Right lobe of liver (tissue), 6 donors: ENCODE measurements at places on chromosomes 12 and 14. TPM values are rescaled to one million over a fixed set of nuclear protein-coding genes. Genes with fewer than 3 reads are reported as not detected.

STON2 gene
- total RNA-seq = 10.0 TPM

KRT77 gene
- not detected for total RNA-seq

ACRBP gene
- 1.2 TPM for total RNA-seq

SRGAP1 gene
- 1.3 TPM for total RNA-seq

C12orf50 gene
- not detected for total RNA-seq

GZMB gene
- not detected for total RNA-seq

CCDC197 gene
- not detected for total RNA-seq

MDGA2 gene
- total RNA-seq = not detected

C2CD5 gene
- 12.4 TPM for total RNA-seq

DNA sequence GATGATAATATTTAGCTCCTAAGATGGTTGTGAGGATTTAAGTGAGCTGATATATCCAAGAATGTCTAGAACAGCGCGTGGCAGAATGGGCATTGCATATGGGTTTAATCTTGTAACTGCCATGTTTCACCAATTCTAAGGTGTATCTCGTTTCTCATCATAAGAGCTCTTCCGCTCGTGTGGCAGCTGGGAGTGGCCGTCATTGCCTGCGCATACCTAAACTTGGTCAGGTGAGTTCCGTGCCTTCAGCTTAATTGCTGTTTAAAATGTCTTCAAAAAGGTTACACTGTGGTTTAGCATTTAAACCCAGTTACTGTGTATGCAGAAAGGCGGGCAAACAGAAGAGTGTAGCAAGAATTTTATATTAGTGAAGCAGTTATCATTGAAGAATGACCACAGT lies 4.5 kb upstream of the AQP2 start:
- H3K4me3 ChIP-seq = no peak overlapping the region
- H3K27me3 ChIP-seq = no peaks in the 10 kb centered on the region
- H3K36me3 ChIP-seq = no peaks in the 10 kb centered on the region

- peak; percentile 61 for DNase-seq
- peak overlapping the region; percentile 93 for H3K27ac ChIP-seq
- no peaks in the 10 kb centered on the region for H3K27me3 ChIP-seq
- H3K4me3 ChIP-seq = peak overlapping the region; percentile 79
- no peaks in the 10 kb centered on the region for H3K36me3 ChIP-seq
Measured at GRCh38 chr14:52694761-52695480, 437 bp downstream of the ERO1A start.

- no peaks in the 10 kb centered on the region for H3K27me3 ChIP-seq
- H3K4me1 ChIP-seq = no peaks in the 10 kb centered on the region
- H3K4me3 ChIP-seq = no peak overlapping the region
- no peaks in the 10 kb centered on the region for H3K36me3 ChIP-seq
- H3K27ac ChIP-seq = no peak overlapping the region
Measured at GRCh38 chr12:55676707-55677106, 31.0 kb downstream of the ITGA7 start.

GRCh38 chr14:51924600-51924999 lies 64.2 kb downstream of the GNG2 start:
- no peaks in the 10 kb centered on the region for H3K27me3 ChIP-seq
- DNase-seq = no peak
- no peaks in the 10 kb centered on the region for H3K36me3 ChIP-seq
- H3K4me3 ChIP-seq = no peak overlapping the region

DNA sequence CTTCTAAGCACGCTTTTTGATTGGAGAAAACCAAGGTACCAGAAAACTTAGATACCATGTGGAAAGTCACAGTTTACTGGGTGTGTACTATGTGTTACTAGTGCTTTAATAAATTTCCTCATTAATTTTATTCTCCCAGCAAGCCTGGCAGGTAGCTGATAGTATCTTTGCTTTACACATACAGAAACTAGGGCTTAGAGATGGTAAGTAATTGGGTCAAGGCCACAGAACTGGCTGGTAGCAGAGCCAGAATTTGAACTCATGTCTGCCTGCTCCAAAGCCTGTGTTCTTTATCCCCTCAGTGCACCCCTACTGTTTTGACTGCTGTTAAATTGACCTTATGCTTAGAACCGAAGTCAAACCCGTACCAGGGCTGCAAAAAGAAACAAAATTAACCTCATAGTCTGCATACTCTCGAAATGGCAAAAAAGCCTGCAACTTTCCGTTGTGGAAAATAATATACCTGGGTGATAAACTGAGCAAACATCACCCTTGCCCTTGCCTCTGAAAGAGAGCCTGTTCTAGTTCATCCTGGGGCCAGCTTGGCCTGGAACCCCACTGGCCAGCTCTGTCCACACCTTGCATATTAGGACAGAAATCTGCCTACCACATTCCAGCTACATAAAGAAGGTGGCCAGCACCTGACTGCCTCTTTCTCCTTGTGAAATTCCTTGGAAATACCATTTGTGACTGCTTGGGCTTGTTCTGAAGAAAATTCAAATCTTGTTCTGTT lies 118.9 kb downstream of the ETV6 start:
- no peak overlapping the region for H3K4me3 ChIP-seq
- peak overlapping the region; percentile 77 for H3K27ac ChIP-seq
- peak; percentile 73 for DNase-seq
- H3K36me3 ChIP-seq = no peaks in the 10 kb centered on the region

- no peaks in the 10 kb centered on the region for H3K36me3 ChIP-seq
- H3K4me3 ChIP-seq = no peak overlapping the region
- no peak for DNase-seq
- H3K27ac ChIP-seq = no peak overlapping the region
- no peaks in the 10 kb centered on the region for H3K27me3 ChIP-seq
- H3K4me1 ChIP-seq = no peaks in the 10 kb centered on the region
Measured at GRCh38 chr12:43453761-43454160, 98.2 kb downstream of the ADAMTS20 start.

DNA sequence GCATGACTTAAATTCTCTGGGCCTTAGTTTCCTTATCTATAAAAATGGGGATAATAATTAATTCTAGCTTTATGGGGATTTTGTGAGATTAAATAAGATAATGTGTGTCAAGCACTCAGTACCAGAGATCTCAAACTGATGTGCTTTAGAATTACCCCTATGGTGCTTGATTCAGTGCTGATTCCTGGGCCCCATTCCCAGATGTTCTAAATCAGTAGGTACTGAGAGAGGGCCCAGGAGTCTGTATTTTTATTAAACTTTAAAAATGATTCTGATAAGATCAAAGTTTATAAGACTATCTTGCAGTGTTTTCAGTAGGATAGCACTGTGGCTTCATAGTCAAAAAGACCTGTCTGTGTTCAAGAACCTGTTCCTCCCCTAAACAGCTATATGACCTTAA lies 89.1 kb upstream of the RIC8B start:
- H3K27me3 ChIP-seq = no peaks in the 10 kb centered on the region
- H3K4me1 ChIP-seq = no peaks in the 10 kb centered on the region
- no peak overlapping the region for H3K27ac ChIP-seq
- no peak overlapping the region for H3K4me3 ChIP-seq

DNA sequence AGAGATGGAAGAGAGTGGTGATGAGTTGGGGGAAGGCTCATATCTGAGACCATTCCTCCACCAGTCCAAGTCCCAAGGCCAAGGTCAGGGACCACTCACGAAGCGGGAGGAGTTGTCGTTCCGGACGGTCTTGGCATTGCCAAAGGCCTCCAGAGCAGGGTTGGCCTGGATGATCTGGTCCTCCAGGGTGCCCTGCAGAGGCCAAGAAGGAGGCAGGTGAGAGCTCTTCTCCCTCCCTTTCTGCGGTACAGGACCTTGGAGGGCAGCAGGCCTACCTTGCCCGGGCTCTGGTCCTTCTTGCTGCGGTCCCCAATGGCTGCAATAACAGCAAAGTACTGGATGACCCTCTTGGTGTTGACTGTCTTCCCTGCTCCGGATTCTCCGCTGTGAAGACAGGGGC lies 4.0 kb downstream of the MYH7 start:
- no peak overlapping the region for H3K27ac ChIP-seq
- H3K4me1 ChIP-seq = no peaks in the 10 kb centered on the region
- H3K4me3 ChIP-seq = no peak overlapping the region
- no peaks in the 10 kb centered on the region for H3K36me3 ChIP-seq

DNA sequence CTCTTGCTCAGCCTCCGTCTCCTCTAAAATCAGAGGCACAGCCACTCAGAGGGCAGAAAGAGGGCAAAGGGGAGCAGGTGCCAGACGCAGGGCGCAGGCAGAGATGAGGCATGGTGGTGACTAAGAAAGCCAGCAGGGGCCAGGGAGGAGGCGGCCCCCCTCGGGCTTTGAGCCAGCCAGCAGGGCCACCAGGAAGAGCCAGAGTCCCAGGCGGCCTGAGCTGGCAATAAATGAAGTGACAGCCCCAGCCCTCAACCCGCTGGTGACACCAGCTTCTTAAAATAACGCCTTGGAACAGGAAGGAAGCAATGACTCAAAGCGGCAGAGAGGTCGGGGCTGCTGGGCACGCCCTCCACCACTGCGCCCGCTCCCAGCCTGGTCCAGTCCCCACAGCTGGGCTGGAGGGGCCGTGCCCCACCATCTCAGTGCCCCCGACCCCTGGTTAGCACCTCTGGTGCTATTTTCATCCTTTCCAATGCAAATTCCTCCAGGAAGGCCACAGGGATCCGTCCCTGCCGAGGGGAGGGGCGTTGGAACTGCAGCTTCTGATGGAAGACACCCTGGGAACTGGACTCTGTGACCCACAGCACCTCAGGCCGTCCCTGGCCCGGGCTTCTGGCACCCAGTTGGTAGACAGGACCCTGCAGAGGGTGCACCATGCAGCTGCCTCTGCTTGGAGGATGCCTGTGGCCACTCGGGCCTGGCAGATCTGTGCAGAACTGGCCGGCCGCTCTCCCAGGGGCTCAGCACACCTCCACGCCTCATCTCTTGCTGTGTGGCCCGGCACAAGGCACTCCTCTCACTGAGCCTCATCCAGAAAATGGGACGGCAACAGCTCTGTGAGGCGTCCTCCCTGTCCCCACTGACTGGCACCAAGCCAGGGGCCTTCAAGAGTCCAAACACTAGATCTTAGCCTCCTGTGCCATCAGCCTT lies 113.7 kb downstream of the NCOR2 start:
- peaks cover 6% of the 10 kb centered on the region for H3K4me1 ChIP-seq
- H3K27me3 ChIP-seq = no peaks in the 10 kb centered on the region
- H3K4me3 ChIP-seq = no peak overlapping the region
- no peaks in the 10 kb centered on the region for H3K36me3 ChIP-seq
- H3K27ac ChIP-seq = peak overlapping the region; percentile 43
- DNase-seq = peak; percentile 71

DNA sequence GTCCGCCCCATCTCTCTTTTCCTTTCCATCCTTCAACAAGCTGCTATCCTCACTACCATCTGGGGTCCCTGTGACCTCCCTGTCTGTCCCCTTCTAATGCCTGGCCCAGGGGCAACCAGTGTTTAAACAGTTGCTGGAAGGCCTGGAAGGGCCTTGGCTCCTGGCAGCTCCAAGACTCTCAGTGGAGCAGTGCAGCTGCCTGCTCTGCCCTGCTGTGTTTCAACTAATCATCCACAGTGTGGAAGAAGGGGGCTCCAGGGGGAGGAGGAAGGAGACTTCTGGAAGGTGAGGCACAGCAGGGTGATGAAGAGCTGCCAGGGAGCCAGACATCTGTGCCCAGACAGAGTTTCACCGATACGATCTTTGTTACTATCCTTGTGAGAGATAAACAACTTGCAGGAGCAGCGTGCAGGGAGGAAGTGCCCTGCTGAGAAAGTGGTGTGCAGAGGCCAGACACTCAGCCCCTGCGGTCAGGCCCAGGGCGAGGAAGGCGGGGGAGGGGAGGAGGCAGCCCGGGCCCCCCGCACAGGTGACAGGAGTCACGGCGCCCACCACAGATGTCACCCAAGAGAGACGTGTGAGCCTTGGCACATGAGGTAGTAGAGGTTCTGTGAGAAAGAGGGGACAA lies 1061.8 kb downstream of the BCL11B start:
- no peaks in the 10 kb centered on the region for H3K36me3 ChIP-seq
- no peak overlapping the region for H3K4me3 ChIP-seq
- no peak overlapping the region for H3K27ac ChIP-seq
- H3K4me1 ChIP-seq = no peaks in the 10 kb centered on the region

DNA sequence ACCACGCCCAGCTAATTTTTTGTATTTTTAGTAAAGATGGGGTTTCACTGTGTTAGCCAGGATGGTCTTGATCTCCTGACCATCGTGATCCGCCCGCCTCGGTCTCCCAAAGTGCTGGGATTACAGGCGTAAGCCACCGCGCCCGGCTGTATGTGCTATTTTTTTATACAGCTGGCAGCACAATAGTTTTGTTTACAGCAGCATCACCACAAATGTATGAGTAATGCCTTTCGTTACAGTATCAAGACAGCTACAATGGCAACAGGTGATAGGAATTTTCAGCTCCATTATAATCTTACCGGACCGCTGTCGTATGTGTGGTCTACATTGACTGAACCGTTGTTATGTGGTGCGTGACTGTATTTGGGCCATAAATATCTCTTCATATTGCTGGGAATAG lies 11.6 kb upstream of the MDM2 start:
- no peak for DNase-seq
- H3K4me3 ChIP-seq = no peak overlapping the region
- H3K27me3 ChIP-seq = no peaks in the 10 kb centered on the region
- H3K27ac ChIP-seq = no peak overlapping the region
- no peaks in the 10 kb centered on the region for H3K4me1 ChIP-seq

GRCh38 chr12:63802012-63802608 lies 22.4 kb downstream of the RXYLT1 start:
- peaks cover 10% of the 10 kb centered on the region for H3K4me1 ChIP-seq
- no peak overlapping the region for H3K4me3 ChIP-seq
- no peak for DNase-seq
- no peaks in the 10 kb centered on the region for H3K36me3 ChIP-seq
- no peak overlapping the region for H3K27ac ChIP-seq

GRCh38 chr14:23112359-23113178 lies 6.5 kb downstream of the CEBPE start:
- H3K4me1 ChIP-seq = no peaks in the 10 kb centered on the region
- no peaks in the 10 kb centered on the region for H3K27me3 ChIP-seq
- no peaks in the 10 kb centered on the region for H3K36me3 ChIP-seq
- no peak for DNase-seq
- H3K27ac ChIP-seq = no peak overlapping the region
